Fibroblast of skin of right biceps (primary cell): ENCODE measurements at places on chromosomes 2 and 18.

GRCh38 chr2:154599189-154599588, 99.3 kb upstream of the KCNJ3 start:
- no peak for DNase-seq

GRCh38 chr2:60468382-60469085, 84.9 kb downstream of the BCL11A start:
- peak; percentile 71 for DNase-seq

DNA sequence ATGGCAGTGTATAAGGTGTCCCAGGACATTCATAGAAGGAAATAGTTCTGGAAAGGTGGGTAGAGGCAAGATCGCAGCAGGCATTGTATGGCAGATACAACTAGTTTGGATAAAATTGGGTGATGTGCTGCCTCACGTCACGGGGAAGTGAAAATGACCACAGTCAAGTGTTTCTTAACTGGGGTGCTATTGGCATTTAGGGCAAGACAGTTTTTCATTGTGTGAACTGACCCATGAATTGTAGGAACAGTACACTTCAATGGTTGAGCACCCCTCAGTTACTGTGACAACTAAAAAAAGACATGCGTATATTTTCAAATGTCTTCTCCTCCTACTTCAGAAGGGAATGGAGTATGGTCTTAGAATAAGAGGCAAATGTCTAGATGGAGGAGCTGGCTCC, 22.3 kb upstream of the CYRIA start:
- no peak for DNase-seq

DNA sequence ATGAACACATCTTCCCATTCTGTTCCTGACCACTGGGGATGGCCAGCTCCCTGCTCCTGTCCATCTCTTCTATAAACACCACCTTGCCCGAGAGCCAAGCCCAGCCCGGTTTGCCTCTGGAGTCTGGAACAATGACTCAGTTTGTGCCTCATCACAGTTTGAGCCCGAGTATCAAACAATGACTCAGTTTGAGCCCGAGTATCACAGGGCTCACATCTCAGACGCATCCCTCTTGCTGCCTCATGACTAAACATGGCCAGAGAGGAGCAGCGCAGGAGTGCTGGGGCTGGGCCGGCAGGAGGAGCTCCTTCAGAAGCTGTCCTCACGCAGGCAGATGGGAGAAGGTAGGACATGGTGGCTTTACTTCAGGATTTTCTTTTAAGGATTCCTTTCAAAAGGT, 68.7 kb downstream of the PXDN start:
- peak; percentile 96 for DNase-seq

DNA sequence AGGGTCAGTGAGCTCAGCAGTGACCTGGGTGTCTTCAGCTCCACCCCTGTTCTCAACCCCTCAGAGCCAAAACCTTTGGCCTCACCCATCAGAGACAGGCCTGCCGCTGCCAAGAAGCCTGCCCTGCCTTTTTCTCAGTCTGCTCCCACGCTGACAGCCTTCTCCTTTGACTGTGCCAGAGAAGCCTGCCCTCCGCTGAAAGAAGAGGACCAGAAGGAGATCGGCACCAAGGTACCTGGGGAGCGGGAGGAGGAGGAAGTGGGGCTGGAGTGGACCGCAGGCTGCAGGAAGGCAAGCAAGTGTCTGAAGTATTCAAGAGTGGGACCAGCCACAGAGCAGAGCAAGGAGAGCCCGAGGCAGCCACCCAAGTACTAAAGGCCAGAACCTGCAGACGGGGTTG, 33.2 kb downstream of the TOGARAM2 start:
- no peak for DNase-seq

DNA sequence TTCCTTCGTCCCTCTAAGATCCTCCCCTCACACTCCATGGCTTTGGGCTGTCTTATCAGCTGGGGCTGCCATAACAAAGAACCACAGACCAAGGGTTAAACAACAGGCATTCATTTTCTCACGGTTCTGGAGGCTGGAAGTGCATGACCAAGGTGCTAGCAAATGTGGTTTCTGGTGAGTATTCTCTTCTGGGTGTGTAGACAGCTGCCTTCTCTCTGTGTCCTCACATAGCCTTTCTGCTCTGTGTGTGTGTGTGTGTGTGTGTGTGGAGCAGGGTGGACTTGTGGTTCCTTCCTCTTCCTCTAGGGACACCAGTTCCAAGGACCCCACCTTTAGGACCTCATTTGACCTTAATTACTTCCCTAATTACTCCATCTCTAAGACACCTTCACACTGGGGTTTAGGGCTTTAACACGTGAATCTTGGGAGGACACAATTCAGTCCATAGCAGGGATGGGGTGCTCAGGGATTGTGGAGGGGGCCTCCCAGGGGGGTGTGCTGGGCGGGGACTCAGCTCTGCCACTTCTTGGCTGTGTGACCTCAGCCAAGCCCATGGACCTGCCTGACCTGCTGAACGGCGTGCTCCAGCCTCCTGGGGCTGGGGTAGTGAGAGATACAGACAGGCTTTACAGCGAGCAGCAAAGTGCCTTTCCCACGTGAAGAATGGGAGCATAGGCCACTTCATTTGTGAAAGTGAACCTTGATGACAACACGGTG, 38.0 kb downstream of the ACKR3 start:
- peak; percentile 79 for DNase-seq

DNA sequence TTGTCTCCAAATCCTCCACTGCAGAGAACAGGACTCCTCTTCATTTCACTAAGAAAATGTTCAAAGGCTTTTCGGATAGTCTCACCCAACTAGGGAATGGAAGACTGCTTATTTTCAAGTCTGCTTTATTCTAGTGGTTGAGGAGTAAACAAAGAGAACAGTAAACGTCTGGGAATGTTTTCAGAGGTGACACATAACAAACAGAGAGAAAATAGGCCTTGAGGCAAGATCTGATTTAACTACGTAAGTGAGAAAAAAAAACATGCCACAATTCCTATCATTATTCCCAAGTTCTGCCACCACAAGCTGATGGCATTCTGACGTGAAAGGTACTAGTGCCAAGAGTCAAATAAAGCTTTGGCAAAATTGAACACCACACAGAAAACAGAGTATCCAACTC, 16.7 kb upstream of the WIPF1 start:
- DNase-seq, result peak; percentile 63

DNA sequence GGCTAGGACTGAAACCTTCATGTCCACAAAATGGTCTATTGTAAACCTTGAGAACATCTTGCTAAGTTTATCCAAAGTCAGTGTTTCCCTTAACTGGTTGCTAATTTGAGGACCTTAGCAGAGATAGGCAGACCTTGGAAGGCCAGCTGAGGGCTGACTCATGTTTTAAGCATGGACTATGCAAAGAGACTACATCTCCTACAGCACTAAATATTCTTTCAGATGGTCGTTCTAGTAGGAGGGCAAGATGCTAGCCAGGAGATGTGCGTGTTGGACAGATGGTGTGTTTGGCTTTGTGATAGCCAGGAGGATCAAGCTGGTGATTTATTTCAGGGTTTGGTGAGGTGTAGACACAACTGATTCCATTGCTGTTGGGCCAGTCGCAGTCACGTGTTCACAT, 75.8 kb downstream of the NRP2 start:
- peak; percentile 82 for DNase-seq

DNA sequence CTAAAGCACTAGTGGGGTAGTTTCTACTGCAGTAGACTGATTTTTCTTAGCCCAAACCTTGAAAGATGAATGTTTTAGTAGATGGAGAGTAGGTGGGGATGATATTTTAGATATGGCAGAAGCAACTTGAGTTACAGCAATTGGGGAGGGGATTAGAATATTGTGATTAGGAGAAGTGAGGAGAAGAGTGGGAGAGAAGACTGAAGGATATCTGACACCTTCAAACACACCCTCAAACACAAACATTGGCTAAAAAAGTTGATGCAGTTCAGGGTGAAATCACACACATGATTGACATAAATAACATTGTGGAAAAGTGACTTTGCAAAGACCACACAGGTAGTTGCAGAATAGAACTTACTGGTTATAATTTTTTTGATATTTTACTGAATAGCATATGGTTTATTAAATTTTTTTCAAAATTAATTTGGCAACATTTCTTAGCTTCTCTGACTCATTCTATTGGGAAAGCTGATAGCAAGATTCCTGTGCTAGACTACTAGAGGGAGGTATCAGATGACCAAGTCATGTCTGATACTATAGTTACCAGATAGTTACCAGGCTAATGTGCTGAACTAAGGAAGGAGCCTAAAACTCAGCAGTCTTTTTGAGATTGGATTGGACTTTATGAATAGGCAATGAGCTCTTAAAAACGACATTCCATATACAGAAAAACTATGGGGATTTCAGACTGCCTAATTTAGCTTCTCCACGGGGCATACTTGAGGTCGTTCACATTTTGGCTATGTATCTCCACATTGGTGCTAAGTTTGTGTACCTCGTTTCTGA, 73.0 kb downstream of the ACTR3 start:
- peak; percentile 60 for DNase-seq

- DNase-seq, result peak; percentile 67
Observed at GRCh38 chr18:61322265-61322873, 10.9 kb upstream of the CDH20 start.

DNA sequence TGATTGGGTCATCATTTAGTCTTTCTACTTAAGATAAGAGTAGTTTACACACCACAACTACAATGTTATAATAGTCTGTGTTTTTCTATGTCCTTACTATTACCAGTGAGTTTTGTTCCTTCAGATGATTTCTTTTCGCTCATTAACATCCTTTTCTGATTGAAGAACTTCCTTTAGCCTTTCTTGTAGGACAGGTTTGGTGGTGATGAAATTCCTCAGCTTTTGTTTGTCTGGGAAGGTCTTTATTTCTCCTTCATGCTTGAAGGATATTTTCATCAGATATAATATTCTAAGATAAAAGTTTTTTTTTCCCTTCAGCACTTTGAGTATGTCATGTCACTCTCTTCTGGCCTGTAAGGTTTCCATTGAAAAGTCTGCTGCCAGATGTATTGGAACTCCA, 38.0 kb upstream of the SLC16A14 start:
- DNase-seq, result no peak

DNA sequence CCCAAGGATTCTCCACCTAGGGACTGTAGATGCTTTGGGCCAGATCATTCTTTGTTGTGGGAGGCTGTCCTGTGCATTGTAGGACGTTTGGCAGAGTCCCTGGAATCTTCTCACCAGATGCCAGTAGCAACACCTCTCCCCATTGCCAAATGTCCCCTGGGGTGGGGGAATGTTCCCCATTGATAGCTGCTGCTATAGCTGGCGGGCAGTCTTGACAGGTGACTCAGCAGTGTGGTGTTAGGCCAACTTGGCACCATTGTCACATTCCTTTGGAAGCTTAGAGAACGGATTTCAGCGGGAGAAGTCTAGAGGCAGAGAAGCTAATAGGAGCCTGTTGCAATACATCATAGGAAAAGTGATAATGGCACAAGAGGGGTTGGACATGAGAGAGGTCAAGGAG, 495.7 kb upstream of the SMIM21 start:
- DNase-seq, result peak; percentile 68

DNA sequence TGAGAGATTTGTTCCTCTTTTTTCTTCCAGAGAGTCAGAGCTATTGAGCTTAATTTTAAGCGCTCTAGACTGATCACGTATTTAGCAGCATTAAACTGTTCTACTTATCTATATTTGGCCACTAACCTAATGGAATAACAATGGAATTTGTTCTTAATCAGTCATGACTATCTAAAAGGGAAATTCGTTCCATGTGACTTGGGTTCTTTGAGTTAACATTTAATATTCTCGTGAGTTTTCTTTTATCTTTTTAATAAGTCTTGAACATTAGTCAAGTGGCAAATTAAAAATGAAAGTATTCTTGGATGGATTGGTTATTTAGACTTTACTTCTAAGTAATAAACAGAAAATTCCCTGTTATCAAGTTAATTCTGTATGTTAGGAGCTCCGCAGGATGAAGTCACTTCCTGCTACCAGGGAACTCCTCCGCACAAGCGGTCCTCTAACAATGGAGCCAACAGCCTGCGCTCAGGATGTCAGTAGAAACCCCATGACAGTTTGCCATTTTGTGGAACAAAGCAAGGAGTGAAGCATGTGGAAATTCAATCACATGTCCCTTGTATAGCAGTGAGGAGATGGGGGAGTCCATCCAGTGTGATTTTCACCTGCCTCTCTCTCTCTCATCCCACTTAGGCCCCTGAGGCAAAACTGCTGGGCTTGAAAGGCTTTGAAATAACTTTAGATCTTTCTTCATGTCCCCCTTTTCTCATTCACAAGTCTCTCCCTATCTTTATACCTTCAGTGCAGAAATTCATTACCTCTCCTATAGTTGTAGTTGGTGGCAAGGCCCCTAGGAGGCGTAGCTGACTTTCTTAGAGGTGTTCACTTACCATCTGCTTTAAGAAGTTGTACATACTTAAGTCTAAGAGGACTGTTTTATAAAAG, 138.1 kb downstream of the WDR7 start:
- DNase-seq, result peak; percentile 33

DNA sequence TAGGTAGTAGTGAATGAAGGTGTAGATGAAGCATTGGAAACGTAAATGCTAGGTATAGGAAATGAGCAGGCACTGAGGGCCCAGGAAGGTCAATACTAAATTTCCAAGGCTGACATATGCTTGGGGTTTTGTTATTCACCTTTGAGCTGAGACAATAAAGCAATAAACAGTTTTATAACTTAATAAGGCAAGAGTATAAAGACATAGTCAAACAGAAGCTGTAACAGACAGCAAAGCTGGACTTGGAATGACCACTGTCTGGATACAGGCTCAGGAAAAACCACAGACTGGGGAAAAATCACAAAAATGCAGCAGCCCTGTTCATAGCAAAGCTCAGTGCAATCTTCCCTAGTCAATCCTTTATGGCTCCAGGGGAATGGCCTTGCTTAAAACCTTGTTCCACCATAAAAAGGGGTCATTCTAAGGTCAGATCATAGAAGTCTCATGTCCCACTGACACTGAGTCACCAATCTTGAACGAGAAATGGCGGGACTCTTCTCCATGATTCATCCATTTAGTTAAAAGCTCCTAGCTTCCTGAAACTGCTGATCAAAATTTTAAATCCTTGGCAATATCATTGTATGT, 493.3 kb downstream of the CMPK2 start:
- peak; percentile 98 for DNase-seq

DNA sequence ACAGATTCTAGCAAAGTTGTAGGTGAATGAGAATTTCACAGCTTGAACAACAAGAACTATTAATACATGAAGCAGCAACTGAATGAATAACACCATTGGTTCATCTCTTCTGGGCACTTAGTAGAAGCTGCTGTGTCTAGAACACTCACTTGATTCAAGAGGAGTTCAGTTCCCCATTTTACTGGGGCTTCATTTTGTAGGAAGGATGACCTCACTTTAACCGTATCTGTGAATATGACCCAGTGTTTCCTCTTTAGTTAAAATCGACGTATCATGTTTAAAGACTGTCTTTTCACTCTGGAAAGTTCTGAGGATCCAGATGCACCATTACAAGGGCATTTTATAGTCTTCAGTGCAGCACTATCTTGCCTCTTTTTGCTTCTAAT, 47.8 kb downstream of the LRRTM1 start:
- no peak for DNase-seq

- no peak for DNase-seq
Observed at GRCh38 chr2:136116813-136117390, 1.0 kb downstream of the CXCR4 start.

GRCh38 chr2:14816069-14817060, 183.8 kb downstream of the LRATD1 start:
- DNase-seq, result no peak

GRCh38 chr2:218312267-218312756, 20.0 kb upstream of the TMBIM1 start:
- DNase-seq, result no peak
